Hypothalamus (tissue), 51 donors: ENCODE measurements at places on chromosomes 7 and 10.

- no peak for DNase-seq
Measured at GRCh38 chr10:123515661-123516060, 150.5 kb upstream of the GPR26 start.

DNA sequence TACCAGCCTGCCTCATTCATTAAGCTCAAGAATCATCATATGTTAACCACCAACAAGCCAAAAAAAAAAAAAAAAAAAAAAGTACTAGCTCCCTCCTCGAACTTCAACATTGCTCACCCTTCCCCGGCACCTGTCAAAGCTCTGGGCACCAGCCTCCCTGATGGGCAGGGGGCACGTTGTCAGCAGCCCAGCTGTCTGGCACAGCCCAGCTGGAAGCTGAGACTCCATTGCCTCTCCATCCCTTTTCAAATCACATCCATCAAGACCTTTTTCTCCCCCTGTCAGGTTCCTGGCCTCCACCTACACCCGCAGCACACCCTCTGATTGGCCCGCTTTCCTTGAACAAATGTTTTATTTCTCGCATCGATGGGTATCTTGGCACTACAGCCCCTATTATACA, 913.3 kb upstream of the AUTS2 start:
- DNase-seq = peak; percentile 10

DNA sequence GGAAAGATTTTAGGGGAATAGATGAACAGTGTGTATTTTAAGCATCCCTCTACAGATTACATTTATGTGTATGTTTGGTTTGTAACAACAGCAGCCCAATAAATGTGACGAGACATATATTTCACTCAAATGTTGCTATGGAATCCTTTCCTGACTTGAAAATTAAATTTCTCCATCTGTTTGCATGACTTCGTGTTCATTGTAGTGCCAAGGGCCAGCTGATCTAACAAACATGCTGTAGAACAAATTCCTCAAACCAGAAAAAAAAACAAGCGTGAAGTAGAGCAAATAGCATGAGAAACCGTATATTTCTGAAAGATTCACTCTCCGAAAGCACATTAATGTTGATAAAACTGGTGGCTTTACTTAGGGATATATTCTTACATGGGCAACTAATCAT, 87.8 kb downstream of the NRCAM start:
- no peak for DNase-seq

GRCh38 chr7:67566101-67566500, 569.5 kb downstream of the TYW1 start:
- DNase-seq = no peak

DNA sequence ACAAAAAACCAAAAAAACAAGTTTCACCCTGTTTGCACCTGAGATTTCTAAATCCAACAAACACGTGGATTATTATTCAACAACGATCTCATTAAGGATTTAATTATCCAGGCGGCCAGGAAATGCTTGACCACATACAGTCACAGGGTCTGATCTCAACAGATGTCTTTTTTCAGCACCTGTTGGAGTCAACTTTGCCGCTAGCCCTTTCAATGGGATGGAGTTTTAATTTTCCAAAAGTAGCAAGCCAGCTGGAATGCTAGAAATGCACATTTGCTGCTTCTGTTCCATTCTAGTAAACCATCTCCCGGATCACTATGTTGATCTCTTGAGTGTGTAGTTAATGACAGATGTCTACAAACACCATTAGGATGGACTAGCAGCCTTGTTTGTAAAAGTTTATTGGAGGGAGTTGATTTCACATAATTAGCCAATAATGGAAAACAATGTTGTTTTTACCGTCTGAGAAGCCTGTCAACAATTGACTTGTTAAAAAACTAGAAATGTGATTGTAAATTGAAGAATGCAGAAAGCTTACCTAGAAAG, 64.2 kb upstream of the DKK1 start:
- no peak for DNase-seq

- no peak for DNase-seq
Measured at GRCh38 chr7:92226981-92227380, 18.7 kb downstream of the KRIT1 start.

- no peak for DNase-seq
Measured at GRCh38 chr7:157271991-157272324, 64.8 kb upstream of the DNAJB6 start.

DNA sequence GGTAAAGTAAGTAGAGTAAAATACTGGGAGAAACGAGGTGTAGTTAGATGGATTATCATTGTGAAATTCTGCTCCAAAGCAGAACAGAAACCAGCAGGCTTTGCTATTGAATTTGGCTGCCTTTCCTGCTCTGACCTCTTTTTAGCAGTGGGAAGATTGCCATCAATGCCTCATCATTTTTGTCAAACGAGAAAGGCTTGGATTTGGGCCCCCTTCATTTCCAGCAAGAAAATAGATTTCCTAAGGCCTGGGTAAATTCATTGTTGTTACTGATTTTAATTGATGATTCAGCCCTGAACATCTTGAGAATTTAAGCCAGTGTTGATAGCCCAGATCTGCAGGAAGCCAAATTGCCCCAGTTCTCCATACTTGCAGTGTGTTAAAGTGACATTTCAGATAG, 35.2 kb upstream of the ASAH2 start:
- DNase-seq = no peak

DNA sequence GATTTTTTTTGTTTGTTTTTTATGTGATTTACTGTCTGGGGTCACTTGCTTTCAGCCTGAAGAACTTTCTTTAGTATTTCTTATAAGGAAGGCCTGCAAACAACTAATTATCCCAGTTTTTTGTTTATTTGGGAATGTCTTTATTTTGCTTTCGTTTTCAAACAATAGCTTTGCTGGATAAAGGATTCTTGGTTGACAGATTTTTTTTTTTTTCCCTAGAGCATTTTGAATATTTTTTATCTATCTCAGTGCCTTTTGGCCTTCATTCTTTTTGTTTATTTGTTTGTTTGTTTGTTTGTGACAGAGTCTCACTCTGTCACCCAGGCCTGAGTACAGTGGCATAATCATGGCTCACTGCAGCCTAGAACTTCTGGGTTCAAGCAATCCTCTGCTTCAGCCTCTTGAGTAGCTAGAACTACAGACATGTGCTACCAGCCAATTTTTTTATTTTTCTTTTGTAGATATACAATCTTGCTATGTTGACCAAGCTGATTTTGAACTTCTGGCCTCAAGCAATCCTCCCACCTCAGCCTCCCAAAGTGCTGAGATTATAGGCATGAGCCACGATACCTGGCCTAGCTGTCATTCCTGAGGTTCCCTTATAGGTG, 46.3 kb upstream of the FZD9 start:
- DNase-seq = no peak
